Fibroblast of skin of left quadriceps (primary cell): ENCODE measurements at places on chromosomes 11 and 22.

- no peak for DNase-seq
Observed at GRCh38 chr11:14578541-14578956, 58.4 kb upstream of the PSMA1 start.

DNA sequence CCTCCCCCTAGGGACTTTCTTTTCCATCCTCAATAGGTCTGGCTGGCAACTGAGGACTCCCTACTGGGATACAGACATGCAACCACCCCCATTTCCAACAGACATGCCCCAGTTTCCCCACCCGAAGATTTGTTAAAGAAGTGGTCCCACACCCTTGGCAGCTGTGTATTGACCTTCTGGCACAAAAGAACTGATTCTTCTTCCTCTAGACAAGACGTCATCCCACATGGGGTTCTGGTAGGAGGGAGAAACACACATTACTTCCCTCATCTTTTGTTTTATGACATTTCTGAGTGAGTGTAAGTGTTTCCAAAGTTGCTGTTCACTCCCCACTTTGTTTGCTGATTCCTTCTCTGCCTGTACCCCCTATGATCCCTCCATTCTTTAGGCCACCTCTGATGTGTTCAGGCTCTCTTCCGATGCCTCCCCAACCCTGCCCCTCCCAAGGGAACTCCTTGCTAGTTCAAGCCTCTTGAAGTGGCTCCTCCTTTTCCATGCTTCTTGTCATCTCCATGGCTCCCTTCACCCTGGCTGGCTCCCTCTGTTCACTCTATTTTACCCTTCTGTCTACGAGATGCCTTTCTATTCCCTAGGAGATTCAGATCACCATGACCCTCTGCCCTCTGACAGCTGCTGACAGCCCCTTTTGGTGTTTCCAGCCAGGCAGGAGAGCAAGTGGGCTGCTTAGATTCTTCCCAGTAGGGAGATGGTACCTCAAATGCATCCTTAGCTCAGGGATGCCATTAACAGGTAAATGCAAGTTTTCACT, 4.3 kb downstream of the KIRREL3 start:
- DNase-seq: no peak

GRCh38 chr11:57779276-57779675, 17.7 kb downstream of the CTNND1 start:
- DNase-seq: no peak

GRCh38 chr11:20597154-20597679, 2.2 kb upstream of the SLC6A5 start:
- DNase-seq: no peak

GRCh38 chr22:38441620-38442287, 13.2 kb downstream of the KCNJ4 start:
- no peak for DNase-seq

DNA sequence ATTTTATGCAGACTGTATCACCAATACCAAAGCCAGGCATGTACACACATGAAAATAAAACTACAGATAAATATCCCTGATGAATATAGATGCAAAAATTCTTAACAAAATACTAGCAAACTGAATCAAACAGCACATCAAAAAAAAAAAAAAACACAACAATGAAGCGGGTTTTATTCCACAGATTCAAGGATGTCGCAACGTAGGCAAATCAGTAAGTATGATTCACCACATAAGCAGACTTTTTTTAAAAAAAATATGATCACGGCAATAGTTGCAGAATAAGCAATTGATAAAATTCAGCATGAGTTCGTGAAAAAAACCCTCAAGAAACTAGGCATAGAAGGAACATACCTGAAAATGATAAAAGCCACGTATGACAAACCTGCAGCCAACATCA, 21.3 kb downstream of the OR51F1 start:
- no peak for DNase-seq

DNA sequence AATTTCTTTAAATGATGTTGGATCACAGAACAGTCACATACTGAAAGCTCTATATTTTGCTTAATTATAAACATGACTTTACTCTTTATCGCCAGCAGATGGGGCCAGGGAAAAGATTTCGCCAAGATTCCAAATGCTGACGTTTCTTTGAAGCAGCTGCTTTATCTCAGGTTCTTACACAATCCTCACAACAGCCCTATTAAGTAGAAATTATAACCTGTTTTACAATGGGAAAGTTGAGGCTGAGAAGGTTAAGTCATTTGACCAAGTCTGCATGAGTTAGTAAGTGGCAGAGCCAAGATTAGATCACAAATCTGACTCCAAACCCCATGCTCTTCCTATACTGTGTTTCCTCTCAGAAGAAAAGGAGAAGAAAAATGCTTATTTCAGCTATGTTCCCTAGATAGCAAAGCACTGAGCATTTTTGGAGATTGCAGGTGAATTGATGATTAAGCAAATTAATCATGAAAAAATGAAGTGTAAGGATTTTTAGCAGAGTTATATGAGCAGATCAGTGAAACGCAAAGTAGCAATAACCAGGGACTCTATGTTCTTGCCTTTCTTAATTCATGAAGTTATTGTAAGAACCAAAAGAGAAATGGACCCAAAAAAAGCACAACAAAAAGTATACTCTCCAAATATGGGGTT, 79.0 kb downstream of the AASDHPPT start:
- DNase-seq: peak; percentile 49

DNA sequence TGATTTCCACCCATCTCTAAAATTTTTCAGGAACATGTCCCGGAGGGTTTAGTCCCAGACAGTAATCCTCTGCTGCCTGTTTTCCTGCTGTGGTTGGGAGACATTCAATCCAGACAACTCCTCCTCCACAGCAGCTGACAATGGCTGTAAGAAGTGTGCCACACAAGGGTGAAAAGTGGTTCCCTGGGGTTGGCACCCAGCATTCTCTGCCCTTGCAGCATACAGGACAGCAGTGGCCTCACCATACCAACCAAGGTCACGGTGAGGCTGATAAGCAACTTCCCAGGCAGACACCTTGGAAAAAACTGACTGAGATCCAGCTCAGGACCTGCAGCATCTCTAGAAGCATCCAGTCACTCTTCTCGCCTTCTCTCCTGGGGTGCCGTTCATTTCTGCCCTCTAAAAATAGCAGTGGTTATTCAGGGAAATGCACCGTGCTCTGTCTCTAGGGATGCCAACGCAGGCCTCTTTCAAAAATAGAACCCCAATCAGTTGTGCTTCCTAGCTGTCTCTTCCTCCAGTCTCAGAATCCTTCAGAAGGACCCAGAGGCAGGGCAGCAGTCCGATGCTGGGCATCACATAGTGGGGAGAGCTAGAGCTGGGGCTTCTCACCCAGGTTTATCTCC, 241.0 kb downstream of the TENM4 start:
- DNase-seq: no peak

DNA sequence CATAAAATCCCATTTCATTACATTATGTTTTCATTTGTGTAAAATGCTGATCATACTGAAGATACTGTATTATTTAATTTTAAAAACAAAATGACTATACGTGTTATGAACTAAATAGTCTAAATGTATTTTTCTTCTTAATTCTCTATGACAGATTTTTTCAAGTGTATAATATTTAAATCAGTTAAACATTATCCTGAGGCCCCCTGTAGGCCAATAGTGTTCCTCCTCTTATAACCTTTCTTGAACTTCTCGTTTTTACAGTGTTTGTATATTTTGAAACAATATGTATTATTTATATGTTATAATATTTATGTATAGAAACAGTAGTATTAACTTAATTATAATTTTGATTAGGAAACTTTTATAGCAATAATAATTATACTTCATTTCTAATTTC, 151.1 kb upstream of the CHORDC1 start:
- no peak for DNase-seq

DNA sequence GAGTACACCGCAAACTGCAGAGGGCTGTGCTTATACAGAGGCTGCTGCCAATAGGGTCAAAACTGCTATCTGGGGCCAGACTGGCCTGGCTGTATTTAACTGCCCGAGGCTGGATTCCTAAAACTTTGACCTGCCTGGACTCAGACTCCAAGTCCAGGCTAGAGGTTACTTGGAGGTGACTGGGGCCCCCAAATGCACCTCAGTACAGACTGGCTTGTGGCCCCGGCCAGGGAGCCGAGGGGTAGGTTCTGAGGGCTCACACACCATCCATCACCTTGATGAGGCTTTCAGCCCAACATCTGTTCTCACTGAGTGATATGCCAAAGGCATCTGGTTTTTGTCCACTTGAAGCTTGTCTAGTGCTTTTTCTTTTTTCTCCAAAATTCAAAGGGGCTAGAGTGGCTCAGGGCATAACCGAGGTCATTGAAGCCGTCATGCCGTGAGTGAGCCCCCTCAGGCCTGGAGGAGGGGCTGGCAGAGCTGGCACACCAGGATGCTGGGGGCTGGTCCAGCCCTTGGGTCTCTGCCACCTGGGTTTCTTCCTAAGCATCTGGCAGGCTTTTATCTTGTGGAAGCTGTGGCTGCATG, 52.4 kb upstream of the TTLL12 start:
- DNase-seq: no peak

GRCh38 chr11:128626913-128627665, 39.7 kb upstream of the ETS1 start:
- no peak for DNase-seq

GRCh38 chr22:21650823-21651520, 8.9 kb downstream of the SDF2L1 start:
- no peak for DNase-seq

DNA sequence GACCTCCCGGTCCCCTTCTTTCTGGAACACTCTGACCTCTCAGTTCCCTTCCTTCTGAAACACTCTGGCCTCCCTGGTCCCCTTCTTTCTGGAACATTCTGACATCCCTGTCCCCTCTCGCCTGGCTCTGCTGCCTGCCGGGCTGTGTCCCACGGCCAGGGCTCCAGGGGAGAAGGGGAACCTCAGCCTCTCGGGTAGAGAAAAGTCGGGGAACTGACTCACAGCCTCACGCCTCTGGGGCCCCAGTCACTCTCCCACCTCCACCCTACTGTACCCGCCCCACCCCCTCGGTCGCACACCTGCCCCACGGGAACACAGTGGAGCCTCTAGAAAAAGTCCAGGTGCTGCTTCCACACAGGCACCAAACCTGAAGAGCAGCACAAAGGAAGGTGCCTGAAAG, 93.3 kb downstream of the BRD1 start:
- no peak for DNase-seq

- DNase-seq: peak; percentile 69
Observed at GRCh38 chr22:32880893-32881596, 79.5 kb downstream of the TIMP3 start.

GRCh38 chr11:86592659-86593451, 79.6 kb downstream of the ME3 start:
- no peak for DNase-seq

- no peak for DNase-seq
Observed at GRCh38 chr11:72625691-72626413, 48.4 kb downstream of the PDE2A start.

GRCh38 chr11:125250318-125251213, 86.0 kb downstream of the PKNOX2 start:
- no peak for DNase-seq

DNA sequence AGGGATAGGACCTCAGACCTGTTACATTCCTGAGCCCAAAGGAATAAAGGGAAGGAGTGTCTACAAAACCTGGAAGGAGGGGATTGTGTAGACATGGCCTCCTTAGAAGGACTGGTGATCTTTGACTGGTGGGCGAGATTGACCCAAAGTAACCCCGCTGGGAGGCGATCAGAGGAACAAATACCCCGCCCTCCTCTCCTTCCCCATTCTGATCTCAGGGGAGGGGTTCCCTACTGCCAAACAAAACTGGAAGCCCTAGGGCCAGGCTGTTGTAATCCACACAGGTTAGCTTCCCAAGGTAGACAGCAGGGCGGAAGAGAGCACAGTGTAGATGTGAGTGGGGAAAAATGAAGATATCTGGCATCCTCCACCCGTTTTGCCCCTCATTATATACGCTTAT, 24.7 kb downstream of the NCF4 start:
- no peak for DNase-seq

GRCh38 chr22:29072979-29073617, at the start of gene KREMEN1:
Gene KREMEN1 (plus strand): TSS chr22:29073035. CDS start chr22:29073131, 96 bp downstream.
- no peak for DNase-seq

GRCh38 chr11:123671534-123671933, 17.1 kb upstream of the SCN3B start:
- DNase-seq: no peak

- DNase-seq: no peak
Observed at GRCh38 chr22:24183321-24184031, 2.2 kb downstream of the SUSD2 start.

DNA sequence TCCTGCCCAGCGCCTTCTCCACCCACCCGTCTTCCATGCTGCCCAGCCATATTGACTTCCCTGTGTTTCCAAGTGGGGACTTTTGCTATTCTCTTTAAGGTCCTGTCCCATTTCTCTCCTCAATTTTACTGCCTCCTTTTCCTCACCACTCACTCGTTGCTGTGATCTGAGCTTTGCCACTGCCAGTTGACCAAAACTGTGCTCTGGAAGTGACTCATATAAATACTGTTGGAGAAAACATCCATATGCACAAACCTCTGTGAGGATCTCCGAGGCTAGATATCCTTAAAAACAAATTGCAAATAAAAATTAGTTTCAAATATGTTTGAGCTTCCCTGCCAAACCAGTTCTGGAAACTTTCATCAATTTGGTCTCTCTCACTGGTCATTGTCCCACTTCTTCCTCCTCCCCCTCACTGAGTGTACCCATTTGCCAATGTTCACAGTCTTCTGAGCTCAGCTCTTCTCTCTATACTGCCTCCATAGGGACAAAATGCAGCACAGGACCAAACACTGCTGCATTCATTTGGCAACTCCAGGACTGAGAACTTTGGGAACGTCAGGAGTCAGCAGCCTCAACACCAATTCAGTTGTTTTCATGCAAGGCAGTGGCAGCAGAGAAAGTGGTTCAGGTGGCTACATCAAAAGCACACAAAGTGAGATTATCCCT, 34.0 kb upstream of the MMP13 start:
- no peak for DNase-seq

GRCh38 chr22:41939981-41940831, 6.7 kb downstream of the CENPM start:
- DNase-seq: no peak

DNA sequence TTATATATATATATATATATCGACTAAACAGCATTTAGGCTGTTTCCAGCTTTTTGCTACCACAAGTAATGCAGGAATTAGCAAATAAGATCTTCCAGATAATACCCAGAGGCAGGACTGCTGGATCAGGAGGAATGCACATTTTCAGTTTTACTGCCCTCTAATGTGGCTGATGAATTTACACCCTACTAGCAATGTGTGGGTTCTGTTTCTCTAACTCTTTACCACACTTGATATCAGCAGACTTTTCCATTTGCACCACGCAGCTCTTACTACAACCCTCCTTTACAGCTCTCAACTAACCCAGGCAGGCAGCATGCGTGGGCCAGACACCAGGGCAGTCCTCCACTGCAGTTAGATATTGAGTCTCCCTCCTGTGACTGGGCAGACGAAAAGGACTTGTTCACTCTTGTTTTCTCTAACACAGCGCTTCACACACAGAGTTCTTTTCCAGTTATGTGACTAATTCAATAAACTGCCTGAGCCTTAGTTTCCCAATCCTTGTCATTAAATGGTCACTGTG, 67.7 kb downstream of the IGLL5 start:
- DNase-seq: no peak
